ENCODE measurements at places on chromosomes 7 and 10. TPM values are rescaled to one million over a fixed set of nuclear protein-coding genes. Genes with fewer than 3 reads are reported as not detected.

GRCh38 chr7:35252612-35253459, 1.1 kb downstream of the TBX20 start:
- no peak for DNase-seq

DNA sequence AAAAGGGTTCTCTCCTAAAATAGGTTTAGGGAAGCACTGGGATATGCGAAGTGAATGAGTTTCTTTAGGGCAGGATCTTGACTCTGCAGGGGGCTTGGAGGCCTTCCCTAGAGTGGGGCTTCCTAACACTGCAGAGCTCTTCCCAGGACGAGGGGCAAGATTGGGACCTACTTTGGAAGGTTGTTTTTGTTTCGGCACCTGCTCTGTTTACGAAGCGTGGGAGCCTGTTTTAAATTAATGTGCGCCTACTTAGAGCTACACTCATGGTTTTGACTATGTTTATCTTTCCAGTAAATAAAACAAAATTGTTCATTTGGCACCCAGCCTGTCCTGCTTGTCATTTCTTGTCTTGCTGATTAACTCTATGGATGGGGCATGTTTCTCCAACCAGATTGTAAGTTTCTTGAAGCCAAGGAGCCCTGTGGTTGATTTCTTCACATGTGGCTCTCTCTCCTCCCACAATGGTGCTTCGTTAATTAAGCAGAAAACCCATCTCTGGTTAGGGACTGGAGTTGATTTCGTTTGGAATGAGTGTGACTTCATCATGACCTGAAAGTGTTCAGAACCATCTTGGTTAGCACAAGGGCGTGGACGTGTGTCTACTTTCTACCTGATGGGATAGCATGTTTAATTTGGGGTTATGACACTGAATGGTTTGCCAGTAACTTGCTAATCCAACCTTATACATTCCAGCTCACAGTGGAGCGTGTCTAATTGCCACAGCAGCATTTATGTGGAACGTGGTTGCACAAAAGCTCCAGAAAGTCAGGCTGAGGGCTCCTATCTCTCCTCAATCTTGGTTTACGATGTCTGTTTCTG, 98.1 kb downstream of the TCF7L2 start:
- DNase-seq = peak; percentile 36

- no peak for DNase-seq
Observed at GRCh38 chr10:107546284-107546683, 381.8 kb upstream of the SORCS1 start.

CCDC146 gene
- 15.4 TPM for total RNA-seq

- DNase-seq = no peak
Observed at GRCh38 chr10:2214805-2215204, 477.5 kb upstream of the ADARB2 start.

GRCh38 chr7:14834456-14834855, 68.1 kb downstream of the DGKB start:
- DNase-seq = no peak

MYO3A gene
- total RNA-seq = 7.6 TPM

All from lower leg skin (tissue), 4 donors.